ENCODE measurements at places on chromosomes 11 and 22.
A peak's percentile ranks its signal among the peaks of the same experiment; 100 is the strongest.

GRCh38 chr11:47443028-47443700, 5.8 kb downstream of the RAPSN start:
- no peak for DNase-seq

GRCh38 chr11:112718483-112718882, 242.7 kb upstream of the NCAM1 start:
- DNase-seq: no peak

- DNase-seq: no peak
These were observed 44.9 kb downstream of the IGLL5 start for GRCh38 chr22:22932512-22932941.

GRCh38 chr11:521177-521688, 14.1 kb downstream of the HRAS start:
- no peak for DNase-seq

DNA sequence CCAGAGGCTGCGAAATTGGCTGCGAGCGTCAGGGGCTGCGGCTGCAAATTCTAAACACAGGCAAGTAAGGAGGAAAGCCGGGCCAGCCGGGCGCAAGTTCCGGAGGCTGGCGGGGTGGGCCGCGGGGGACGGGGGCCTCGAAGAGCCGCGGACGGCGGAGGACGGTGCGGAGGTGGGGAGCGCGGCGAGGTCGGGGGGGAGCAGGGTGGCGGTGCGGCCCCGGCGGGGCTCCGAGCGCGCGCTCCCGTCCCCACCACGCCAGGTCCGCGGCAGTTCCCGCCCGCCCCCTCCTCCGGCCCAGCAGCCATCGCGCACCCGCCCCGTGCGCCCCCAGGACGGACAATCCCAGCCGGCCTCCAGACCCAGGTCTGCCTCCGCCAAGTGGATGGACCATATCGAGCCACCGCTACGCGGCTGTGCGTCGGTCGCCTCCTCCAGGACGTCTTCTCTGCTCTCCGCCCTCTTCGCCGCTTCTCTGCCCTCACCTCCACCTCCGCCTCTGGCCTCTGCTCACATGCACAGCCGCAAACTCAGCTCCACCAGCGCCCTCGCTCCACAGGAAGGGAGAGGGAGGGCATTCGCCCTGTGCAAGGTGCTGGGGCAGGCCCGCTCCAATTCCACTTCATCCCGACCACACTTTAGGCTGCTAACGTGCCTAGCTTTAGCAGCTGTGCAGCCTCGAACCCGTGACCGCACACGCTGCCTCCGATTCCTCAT, 7.2 kb downstream of the ELFN2 start:
- peak; percentile 80 for DNase-seq

DNA sequence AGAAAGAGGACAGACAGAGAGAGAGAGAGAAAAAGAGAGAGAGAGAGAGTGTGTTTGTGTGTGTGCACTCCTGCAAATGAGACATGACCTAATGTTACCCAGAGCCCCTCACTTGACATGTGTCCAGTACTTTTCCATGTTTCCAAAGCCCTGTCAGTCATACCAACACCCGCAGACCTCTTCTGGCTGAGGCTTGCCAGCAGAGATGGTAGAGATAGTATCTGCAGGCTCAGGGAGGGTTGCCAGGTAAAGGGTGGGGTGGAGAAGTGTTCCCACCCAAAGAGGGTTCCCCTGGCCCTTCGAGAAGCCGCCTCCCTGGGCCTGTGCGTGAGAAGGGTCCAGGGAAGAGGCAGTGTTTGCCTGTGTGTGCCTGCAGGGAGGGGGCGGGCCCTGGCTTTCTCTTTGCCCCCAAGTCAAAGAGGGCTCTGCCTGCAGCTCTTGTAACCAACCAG, 40.7 kb downstream of the POU2F3 start:
- no peak for DNase-seq

DNA sequence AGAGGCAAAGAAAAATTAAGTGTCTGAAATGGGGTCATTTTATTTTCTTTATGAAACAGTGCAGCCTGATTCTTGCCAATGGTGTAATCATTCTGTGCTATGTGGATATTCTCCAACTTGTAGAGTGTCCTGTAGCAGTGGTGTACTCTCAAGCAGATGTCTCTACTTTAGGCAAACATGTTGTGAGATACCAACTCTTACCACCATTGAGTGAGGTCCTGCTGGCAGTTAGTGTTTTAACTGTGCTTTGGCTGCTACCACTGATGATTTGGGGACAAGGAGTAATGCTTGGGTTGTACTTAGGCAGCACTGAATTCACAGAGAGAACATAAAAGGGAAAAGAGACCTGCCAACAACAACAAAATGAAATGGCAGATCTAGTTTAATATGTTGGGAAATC, 122.5 kb downstream of the APIP start:
- no peak for DNase-seq

GRCh38 chr11:66548041-66548440, 1.3 kb downstream of the ACTN3 start:
- no peak for DNase-seq

DNA sequence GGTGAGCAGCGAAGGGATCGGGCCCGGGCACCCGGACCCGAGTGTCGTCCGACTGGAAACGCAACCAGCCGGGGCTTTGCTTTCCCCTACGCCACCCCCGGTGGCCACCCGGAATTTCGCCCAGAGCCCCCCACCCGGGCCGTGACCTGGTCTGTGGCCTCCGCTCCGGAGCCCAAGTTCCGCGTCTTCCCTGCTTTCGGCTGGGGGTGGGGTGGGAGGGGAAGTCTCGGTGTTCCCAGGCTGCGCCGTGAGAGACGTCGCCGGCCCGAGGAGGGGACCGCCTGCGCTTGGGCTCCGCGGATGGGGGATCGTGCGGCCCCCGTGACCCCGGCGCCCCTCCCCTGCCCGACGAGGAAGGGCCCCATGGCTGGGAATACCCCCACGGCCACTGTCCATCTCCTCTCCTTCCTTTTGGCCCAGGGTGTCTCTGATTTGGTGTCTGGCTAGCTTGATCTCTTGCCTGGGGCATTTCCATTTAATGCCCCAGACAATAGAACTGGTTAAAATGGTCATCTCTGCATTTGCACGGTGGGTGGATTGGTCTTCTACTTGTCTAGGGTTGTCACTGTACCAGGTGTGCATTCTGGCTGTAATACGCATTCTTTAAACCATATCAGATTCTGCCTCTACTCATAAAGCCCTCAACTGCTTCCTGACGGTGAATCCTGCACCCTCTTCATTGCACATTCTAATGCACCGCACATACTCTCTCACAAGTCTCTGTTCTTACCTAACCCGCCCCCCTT, 789 bp downstream of the SIK2 start:
- peak; percentile 70 for DNase-seq

- DNase-seq: no peak
These were observed 403.5 kb downstream of the CADM1 start for GRCh38 chr11:115100706-115101105.

DNA sequence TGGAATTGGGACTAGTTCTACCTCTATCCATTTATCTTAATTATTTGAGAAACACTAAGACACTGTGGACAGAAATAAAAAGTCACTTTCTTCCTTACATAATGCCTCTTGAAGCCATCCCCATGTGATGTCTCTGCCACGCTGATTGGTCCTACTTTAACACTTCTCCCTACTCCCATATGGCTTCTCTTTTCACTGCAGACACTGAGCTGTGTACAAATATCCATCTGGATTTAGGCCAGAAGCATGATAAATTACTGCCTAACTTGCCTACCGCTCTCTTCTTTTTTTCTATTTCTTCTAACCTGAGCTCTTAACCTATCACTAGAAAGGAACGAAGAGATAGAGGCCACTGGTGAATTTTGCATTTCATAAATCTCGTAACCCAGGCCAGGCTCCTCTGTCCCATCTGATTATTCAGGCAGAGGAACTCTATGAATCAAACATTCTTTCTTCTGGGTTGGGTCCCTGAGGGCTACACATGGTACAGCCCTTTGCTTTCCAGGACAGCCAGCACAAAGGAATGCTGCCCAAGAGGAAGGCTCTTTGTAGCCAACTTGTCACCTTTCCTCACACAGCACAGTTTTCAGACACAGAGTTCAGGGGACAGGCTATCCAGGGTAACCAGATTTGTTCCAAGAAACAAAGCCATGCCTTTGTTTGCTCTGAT, 878.5 kb upstream of the LRRC4C start:
- DNase-seq: no peak

- DNase-seq: no peak
These were observed 4.4 kb downstream of the RBX1 start for GRCh38 chr22:40955571-40955970.

DNA sequence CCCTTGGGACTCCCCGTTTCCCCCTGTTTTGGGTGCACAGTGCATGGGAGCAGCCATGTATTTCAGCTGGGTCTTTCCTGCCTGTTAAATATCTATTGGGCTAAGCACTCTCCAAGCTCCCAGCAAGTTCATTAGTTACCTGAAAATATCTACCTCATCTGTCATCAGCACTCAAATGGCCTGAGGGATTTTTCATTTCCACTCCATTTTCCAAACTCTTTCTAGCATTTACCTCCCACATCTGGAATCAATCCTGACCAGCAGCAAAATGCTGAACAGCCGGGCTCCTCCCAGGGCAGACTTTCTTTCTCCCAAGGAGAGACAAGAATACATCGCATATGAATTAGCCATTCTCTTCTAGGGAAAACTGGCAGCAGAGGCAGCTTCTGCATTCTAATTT, 273.5 kb upstream of the MPPED2 start:
- no peak for DNase-seq

DNA sequence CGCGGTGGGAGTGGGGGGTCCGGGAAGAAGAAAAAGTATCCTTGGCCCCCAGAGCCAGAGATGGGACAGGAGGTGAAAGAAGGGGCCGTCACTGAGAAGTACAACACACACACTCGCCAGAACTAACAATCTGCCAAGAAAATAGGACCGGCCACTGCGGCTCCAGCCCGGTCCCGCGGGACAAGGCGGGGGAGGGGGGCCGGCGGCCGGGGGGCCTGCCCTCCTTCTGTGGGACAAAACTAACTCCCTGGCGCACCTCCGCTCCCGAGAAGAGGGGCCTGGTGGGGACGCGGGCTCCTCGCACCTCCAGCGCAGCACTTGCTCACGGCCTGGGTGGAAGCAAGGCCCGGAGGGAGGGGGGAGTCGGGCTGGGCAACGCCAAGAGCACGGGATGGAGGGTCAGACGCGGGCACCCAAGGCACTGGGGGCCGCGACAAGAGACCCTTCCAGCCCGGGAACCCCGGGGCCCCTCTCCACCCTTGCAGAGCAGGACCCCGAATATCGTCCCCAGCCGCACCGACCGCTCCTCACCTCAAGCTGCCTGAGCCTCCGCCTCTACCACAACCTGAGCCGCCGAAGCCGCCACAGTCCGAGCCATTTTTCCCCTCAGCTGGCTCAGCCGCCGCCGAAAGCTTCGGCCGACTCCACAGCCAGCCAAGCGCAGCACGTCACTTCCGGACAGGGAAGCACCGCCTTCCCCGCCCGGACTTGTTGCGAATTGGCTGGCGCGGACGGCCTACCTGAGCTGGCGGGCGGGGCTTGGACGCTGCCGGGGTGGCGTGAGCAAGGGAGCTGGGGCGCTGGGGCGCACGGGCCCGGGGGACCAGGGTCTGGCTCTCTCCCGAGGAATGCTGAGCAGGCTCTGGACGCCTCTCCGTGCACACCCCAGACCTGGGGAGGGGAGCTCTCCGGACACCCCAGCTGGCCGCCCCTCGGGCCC, at the start of gene PIK3C2A:
PIK3C2A (minus strand) TSS at position 670 of the 940 bp plus-strand sequence. CDS start 38,245 bp downstream, outside the sequence.
- DNase-seq: peak; percentile 99

DNA sequence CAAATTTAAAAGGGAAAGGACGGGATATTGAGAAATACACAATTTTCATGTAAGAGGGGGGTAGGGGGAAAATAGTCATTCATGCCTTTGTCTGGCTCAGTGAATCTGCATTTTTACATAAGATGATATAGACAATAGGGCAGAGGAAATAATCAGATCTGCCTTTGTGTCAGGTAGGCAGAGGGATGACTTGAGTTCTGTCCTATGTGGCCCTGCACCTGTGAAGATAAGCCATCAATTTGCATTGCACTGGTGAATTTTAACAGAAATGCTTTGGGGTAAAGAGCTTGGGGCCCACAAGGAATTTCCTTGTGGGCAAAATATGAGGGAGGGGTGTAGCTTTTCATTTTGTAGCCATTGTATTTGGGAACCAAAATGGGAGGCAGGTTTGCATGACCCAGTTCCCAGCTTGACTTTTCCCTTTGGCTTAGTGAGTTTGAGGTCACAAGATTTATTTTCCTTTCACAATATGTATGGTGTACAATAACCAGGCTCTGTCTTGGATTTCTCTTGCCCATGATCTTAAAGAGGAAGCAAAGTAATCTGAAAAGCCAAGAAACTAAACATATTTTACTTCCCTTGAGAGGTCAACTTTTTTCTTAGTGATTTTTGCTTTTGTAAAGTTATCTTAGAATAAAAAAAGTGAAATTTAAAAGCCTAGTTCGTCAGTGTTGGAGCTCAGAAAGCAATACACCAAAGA, 77.7 kb upstream of the SORL1 start:
- DNase-seq: no peak

GRCh38 chr22:22856885-22857606, 30.6 kb upstream of the IGLL5 start:
- peak; percentile 39 for DNase-seq

DNA sequence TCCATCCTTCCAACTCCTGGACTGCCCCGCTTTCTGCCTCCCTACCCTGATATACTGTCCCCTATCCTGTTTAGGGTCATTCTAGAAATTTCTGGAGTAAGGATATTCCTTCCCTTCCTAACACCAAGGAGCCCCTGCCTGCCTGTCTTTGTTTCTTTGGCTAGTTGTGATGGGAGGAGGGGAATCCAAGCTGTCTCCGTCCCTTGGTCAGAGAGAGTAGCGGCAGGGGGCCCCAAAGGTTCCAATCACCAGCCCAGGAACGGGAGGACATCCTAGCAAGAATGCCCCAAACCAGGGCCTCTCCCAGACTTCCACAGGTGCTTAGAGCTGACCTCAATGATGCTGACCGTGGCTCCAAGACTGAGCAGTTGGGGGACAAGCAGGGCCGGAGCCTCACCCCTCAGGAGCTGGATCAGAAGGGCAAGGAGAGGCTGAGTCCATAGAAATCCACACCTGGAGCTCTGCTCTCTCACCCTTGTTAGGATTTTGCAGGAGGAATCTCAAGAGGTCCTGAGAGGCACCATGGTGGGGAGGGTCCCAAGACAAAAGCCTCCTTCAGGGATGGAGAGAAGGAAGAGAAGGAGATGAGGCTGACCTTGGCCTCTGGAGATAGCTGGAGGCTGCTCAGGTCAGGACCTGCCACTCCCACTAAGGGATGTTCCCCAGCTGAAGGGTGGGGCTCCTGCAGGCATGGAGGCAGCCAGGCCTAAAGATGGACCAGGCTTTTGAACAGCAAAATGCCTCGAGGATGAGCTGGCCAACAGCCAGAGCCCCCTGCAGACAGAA, 13.6 kb downstream of the SLC22A12 start:
- DNase-seq: no peak

GRCh38 chr22:26580240-26580962, 9.5 kb downstream of the TPST2 start:
- no peak for DNase-seq
